ENCODE measurements at places on chromosomes 1 and 21. TPM values are rescaled to one million over a fixed set of nuclear protein-coding genes. Genes with fewer than 3 reads are reported as not detected.

GRCh38 chr1:97114842-97115241, 393.3 kb downstream of the PTBP2 start:
- no peak for DNase-seq

The MXRA8 gene
- 0.61 TPM for polyA plus RNA-seq

DNA sequence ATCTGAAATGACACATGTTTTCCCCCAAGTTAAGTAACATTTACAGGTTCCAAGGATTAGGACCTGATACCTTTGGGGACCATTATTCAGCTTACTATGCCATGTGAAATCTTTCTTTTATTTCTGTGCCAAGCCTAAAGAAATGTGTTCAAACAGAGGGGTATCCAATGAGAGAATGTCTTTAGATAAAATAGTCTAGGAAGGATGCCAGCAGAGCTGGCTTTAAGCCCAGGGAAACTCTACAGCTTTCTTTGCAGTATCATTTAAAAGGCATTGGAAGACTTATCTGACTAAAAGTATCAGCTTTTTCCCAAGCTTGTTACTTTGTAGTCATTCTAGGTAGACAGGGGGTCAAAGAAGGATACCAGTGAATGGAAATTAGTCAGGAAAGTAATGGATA, 860.4 kb downstream of the PLA2G4A start:
- DNase-seq = no peak

DNA sequence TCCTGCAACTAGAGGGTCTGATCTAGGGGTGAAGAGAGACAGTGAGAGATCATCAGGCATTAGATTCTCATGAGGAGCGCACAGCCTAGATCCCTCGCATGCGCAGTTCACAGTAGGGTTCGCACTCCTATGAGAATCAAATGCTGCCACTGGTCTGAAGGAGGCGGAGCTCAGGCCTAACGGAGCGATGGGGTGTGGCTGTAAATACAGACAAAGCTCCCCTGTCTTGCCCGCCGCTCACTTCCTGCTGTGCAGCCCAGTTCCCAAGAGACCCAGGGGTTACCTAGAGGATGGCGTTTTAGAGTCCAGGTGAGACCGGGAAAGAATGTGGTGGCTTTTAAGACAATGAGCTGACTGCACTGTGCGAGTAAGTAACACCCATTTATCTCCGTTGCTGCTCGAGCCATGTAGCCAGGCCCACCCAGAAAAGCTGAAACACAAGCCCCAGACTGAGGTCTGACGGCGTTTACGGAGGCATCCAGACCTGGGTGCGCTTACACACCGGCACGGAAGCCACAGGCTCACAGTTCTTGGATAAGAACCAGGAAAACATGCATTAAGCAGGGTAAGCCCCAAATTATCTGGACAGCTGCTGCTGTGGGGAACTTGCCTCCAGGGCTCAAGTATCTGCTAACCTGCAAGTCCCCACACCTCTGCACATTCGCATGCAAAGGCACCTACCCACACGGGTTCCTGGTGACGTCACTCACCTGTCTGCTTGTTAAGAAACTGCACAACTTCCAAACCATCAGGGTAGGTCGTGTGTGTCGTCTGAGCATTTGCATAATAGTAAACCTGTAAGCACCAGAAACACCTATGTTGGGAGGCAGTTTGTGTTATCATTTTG, 12.5 kb downstream of the TCP10L start:
- no peak for DNase-seq

DNA sequence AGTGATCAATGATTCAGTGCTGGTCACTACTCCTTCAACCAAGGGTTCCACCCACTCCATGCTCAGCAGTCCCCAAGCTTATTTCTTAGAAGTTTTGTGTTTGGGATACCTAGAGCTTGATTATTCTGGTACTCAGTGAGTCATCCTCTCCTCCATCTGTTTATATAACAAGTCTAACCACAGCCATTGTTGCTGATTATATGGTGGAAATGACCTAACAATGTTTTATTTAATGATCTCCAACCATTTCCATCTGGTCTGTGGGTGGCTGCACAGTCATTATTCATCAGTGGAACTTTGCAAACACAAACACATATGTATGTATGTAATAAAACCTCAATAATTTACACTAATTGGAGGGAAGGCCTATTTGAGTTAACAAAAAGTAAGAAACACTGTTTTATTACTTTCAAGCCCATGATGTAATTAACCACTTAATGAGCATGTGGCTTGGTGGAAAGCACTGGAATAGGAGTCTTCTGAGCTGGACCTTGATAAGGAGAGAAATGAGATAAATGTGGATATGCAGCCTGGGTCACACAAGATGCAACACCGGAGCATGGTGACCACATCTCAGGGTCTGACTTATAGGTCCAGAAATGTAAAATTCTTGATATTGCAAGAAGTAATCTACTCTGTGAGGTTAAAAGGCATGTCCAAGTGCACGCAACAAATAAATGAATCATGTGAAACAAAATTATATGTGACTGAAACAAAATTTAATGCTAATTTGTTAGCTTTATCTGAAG, 99.0 kb upstream of the WLS start:
- DNase-seq = no peak

GRCh38 chr1:93358293-93358692, 12.6 kb downstream of the DR1 start:
- DNase-seq = no peak

DNA sequence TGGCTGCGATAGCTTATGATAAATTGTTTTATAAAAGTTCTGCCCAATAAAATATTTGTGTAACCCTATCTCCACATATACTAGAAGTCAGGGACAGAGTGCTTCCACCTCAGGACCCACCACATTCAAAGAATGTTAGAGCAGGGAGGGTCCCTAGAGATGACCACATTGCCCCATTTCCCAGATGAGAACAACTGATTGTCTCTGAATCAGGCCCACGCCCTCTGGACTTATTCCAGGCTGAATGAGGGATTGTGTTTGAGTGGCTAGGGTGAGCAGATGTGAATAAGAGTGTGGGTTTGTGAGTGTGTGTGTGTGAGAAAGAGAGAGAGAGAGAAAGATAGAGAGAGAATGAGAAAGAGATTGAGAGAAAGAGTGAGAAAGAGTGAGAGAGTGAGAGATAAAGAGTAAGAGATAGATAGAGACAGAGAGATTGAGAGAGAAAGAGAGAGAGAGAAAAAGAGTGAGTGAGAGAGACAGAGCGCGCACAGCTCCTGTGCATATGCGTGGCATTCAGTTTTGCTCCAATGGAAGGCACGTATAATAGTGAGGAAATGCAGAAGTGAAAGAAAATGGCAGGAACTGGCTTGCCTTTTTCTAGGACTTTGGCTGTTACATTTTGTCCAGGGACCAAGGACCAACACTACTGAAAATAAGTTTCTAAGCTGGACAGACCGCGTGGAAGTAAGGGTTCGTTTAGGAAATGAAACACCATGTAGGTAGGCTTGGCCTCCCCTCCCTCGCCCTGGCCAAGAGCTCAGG, 94.1 kb downstream of the ABCA4 start:
- DNase-seq = no peak
